CD4-positive, alpha-beta memory T cell (primary cell): ENCODE measurements at places on chromosomes 12 and 14.

DNA sequence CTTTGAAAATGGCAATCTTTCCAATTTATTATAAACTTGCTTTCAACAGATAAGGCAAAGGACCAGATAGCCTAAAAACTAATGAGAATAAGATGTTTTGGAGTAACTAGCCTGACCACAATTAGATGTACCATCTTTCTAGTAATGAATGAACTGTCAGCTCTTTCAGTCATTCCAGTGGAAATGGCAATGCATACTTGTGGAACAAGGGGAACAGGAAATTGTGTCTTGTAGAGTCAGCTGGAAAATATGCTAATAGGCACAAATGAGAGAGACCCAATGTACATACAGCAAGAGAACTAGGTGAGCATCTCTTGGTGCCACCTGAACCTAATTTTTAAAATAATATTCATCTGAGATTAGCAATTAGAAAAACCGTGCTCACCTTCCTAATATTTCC lies 76.1 kb upstream of the GPHB5 start:
- DNase-seq = no peak

DNA sequence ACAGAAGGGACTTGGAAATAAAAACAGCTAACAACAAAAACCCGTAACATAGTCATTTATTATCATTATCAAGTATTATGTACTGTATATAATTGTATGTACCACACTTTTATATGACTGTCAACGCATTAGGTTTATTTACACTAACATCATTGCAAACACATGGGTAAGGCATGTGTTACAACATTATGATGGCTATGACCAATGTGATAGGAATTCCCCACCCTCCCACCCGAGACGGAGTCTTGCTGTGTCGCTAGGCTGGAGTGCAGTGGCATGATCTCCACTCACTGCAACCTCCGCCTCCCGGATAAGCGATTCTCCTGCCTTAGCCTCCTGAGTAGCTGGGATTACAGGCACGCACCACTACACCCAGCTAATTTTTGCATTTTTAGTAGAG lies 82.6 kb downstream of the ERC1 start:
- no peak for DNase-seq

DNA sequence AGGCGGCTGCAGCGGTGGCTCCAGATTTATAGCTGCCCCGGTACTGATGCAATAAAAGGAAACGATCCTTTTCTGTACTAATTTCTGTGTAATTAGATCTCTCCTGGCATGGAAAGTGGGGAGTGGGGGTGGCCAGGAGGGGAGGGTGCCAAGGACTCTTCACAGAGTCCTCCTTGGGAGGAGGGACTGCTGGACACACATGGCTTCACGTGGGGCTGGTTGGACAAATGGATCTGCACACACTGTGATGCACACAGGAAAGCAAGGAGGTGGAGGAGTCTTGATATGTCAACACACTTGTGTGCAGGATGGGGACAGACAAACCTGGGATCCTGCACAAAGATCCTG lies 23.8 kb upstream of the ATP5MC2 start:
- DNase-seq = no peak

DNA sequence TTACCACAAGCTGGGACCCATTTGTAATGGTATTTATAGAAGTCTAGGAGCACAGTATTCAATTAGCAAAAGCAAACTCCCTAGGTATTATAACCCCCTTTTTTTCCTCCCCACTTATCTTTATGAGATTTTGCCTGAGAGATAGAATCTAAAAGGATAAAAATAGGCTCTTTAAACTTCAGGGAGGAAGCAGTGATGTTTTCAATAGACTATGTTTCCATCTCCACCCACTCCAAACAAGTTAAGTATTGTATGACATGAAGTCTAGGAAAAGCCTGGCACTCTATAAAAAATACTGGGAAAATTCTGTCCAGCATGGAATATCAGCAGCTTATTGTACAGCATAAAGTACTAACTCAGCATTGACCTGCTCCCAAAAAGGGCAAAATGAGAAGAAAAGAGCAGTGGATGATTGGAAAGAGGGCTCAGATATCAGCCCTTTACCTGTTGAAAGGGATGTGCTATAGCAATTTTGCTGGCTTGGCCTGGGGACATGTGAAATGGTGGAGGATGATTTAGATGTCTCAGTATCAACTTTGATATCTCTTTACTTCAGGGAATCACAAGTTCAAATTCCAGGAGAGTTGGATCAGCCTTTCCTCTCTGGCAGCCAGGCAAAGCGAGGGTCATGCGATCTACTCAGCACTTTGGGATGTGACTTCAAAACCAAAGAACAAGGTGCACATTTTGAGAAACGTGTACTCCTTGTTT lies 72.4 kb downstream of the IGF1 start:
- DNase-seq = no peak

DNA sequence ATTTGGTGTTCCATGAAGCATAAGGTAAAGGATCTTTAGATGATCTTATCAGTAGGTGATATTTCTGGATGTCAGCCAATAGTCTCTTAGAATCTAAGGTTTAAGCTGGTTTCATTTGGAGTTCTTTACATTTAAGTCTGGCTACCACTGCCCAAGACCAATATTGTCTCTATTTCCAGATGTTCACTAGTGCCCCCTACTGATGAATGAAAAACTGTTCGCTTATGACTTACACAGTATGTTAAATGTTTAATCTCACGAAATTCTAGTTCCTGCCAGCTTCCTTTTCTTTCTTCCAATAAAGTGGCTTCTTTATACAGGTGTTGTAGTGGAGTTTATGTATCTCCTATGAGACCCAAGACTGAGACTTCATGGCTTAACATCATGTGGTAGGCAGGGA lies 31.8 kb upstream of the MIS18BP1 start:
- no peak for DNase-seq

GRCh38 chr14:81211844-81212243 lies 8.9 kb downstream of the GTF2A1 start:
- peak; percentile 48 for DNase-seq

DNA sequence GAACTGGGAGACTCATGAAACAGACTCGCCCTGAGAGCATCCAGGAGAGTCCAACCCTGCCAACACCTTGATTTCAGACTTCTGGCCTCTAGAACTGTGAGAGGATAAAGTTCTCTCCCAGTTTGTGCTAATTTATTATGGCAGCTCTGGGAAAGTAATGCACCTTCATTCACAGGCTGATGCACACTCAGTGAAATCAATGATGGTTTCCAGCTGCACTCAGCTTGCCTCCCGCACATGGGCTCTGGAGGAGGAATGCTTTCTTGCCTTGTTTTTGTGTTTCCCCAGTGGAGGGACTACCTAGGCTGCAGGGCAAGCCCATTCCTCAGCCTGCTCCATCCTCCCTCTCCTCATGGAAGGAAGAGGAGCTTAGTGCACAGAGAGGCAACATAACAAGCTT lies 45.7 kb downstream of the TMEM132C start:
- DNase-seq = no peak

DNA sequence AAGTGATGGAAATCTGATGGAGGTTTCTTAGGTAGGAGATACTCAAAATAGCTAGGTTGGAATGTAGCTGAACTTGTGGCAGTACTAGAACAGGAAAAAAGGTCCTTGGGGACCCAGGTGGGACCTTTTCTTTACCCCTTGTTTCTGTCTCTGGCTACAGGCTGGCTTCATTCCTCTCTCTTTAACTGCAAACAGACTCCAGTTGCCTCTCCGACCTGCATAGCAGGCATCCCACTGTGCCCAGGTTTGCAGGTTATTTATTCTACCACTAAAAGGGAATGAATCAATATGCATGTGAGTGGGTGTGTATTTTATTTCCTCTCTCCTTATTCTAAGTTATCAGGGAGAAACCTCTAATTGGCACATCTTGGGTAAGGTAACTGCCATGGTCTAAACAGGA lies 758.1 kb downstream of the MED13L start:
- no peak for DNase-seq

DNA sequence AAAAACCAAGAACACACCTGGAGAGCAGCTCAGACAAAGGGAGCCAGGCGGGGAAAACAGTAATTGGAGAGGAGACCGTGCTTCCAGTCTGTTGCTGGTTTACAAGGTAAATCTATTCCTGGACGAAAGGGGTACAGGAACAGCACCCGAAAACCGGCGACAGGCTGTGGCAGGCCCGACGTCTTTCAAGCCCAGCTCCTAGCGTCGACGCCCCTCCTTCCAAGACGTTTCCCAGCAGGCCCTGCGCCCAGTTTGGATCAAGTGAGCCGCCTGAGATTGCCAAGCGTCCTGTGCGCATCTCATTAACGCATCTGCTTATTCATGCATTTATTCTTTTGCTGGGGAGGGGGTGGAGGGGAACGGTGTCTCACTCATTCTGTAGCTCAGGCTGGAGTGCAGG lies 1.4 kb downstream of the C12orf56 start:
- DNase-seq = no peak

DNA sequence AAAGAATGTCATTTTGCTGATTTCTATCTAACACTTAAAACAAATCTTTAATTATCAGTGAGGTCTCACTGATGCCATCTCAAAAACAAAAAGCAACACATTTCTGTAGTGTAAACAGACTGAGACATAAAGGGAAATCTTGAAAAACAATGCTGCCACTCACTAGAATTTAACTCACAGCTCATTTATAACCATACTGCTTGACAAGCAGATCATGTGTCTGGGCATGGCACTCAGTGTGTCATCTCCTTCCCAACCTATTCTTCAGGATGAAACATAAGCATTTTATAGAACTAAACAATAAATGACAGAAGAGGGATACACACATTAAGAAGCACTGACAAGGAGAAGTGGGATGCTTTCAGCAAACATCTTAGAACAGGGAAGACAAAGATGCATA lies 22.4 kb downstream of the ATF7 start:
- no peak for DNase-seq

DNA sequence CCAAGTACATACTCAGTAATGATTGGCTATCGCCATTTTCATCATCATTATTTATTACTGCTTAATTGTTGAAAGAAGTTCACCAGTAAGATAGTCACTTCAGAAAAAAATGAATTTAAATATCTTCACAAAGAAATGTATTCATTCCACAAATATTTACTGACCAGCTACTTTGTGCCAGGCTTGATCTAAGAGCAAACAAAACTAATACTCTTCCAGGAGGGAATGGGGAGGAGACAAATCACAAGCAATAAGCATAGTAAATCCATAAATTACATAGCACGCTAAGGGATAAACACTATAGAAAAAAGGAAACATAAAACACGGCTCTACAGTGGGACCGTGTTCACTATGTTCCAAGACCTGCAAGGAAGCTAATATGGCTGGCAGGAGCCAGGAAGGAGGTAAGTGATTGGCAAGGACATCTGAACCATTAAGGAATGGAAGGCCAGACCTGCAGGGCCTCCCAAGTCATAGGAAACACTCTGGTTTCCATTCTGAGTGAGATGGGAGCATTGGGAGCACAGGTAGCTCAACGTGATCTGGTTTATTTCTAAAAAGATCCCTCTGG lies 27.5 kb downstream of the ITPR2 start:
- no peak for DNase-seq

- DNase-seq = no peak
These were observed 35.9 kb downstream of the SLC8B1 start for GRCh38 chr12:113298861-113299545.

DNA sequence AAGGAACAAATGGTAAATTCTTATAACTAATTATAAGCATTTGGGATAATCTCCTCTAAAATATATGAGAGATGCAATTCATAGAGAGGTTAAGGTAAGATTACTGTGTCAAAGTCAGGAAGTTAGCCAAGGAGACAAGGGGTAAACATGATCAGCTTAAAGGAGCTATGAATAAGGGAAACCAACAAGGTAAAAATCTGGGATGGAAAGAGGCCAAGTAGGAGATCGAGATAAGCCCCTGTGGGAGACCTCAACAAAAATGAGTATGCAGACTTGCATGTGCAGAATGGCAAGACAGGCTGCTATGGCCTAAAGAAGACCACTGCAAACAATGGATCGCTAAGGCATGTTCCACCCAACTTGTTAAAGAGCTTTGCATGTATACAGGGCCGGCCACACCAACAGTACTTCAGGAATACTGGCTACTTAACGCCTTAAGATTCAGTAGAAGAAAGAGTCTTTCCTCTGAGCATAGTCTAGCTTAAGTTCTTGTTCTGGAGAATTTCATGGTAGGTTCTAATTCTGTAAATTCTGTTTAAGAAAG lies 738.6 kb downstream of the GALC start:
- DNase-seq = no peak

DNA sequence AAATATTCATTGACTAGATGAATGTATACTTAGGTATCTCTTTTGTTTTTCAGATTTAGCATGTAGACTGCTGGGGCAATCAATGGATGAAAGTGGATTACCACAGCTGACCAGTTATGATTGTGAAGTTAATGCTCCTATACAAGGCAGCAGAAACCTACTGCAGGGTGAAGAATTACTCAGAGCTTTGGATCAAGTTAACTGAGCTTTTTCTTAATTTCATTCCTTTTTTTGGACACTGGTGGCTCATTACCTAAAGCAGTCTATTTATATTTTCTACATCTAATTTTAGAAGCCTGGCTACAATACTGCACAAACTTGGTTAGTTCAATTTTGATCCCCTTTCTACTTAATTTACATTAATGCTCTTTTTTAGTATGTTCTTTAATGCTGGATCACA lies 15.3 kb upstream of the SNAPC1 start:
- no peak for DNase-seq

GRCh38 chr14:104245075-104245474 lies 106.7 kb downstream of the KIF26A start:
- DNase-seq = no peak

DNA sequence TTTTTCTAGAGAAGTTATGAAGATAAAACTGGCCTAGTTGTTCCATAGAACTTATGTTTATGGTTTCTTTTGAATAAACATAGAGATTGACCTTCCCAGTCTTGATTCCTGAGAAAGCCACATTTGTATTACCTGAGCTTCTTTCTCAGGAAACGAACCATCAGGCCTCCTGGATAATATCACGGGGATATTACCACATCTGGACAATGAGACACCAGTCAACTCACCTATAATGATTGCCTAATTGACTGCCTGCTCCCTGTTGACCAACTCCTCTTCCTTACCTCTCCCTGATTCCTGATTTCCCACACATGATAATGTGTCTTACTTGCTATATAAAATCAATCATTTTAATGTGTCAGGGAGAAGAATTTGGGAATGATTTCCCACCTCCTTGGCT lies 822.7 kb downstream of the LRFN5 start:
- DNase-seq = no peak

- DNase-seq = no peak
These were observed 9.2 kb upstream of the TMEM229B start for GRCh38 chr14:67497716-67498115.

DNA sequence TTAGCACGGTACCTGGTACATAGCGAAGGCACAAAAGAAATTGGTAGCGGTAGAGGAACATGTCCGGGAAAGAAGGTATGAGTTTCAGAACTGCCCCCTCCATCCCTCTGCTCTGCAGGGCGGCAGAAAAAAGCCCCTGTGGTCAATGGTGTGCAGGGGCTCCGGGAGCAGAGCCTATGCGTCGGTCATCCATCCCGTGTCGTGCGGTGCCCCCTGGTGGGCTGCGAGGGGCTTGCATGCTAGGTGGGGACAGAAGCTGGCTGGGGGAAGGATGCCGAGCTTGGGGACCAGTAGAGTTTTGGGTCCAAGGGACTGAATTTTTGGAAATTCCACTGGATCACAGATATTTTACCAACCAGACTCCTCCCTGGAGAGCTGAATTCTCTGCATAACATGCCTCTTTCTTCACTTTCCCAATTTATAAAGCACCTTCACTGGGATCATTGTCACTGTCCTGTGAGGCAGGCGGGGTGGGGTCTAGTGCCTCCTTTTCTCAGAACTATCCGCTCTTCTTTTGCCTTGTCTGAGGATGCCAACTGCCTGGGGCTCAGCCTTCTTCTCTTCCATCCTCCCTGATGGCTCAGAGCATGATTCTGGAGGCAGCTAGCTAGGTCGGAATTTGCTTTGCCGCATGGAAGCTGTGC lies 148.7 kb downstream of the SMOC1 start:
- DNase-seq = no peak
